HFFc6 (cell line): ENCODE measurements at places on chromosomes 4 and X. TPM values are rescaled to one million over a fixed set of nuclear protein-coding genes. Genes with fewer than 3 reads are reported as not detected.

The KCNE5 gene
- 0.28 and 0.29 TPM in 2 replicates for total RNA-seq

The AREG gene
- 0.42 to 1.4 TPM (median 0.68 TPM) in 3 replicates for total RNA-seq

- no peak for DNase-seq
Observed at GRCh38 chr4:6808259-6808658, 25.7 kb downstream of the KIAA0232 start.

DNA sequence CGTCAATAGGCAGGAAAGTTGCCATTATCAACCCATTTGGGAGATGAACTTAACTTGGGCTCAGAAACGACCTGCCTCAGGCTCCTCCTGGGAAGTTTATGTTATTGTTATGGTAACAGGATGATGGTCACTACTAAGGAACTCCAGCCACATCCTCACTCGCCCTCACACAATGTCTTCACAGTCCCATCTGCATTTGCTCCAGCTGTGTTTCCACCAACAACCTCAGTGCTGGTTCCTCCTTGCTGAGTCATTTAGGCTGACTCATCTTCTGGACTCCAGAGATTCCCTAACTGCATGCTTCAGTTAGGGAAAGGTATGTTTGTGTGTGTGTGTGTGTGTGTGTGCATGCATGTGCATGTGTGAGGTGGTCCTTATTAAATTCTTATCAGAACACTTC is 293.4 kb upstream of the BOD1L1 start:
- peak; percentile 100 for DNase-seq

GRCh38 chrX:148661035-148661434 is 160.6 kb downstream of the AFF2 start:
- DNase-seq = no peak

DNA sequence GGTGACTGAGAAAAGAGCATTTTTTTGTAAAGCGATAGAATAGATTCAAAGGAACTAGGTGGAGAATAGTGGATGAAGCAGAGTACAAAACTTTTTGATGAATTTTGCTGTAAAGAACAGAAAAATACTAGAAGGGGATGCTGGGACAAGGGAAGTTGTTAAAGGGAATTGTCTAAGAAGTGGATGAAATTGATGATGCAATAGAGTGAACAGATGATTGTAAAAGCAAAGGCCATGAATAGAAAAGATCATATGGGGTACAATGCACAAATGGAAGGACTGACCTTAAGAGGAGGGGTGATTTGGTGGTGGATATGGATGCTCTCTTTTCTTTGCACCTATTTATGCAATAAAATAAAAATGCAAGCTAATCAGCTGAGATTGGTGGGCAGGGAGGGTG is 262.7 kb upstream of the MAD2L1 start:
- no peak for DNase-seq

- no peak for DNase-seq
Observed at GRCh38 chr4:151745481-151746231, 15.2 kb downstream of the GATB start.

- no peak for DNase-seq
Observed at GRCh38 chrX:26562156-26562555, 346.2 kb downstream of the MAGEB5 start.

- no peak for DNase-seq
Observed at GRCh38 chrX:103378990-103379389, 2.7 kb downstream of the BEX3 start.

GRCh38 chr4:53132132-53132891 is 233.5 kb downstream of the SCFD2 start:
- no peak for DNase-seq

- DNase-seq = no peak
Observed at GRCh38 chr4:111434586-111434985, 710.7 kb upstream of the FAM241A start.
